ENCODE measurements at places on chromosomes 2 and 18.
A peak's percentile ranks its signal among the peaks of the same experiment; 100 is the strongest.

DNA sequence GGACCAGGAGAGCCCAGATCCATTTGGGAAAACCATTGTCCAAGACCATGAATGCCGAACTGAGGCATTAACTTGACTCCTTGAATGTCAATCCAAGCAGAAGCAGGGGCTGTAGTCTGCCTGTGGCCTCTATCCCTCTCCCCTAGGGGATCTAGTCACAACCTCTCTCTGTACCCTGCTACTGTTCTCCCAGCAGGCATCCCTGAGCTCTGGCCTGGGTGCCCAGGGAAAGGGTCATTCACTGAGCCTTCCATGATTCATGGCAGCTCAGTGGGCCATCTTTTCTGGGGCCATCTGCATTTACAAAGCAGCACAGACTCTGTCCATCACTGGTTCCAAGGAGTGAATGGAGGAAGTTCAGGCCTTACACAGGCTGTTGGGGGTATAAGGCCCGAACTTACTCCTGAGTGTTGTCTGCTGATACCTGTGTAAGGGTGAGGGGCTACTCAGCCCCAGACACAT, 151.8 kb downstream of the ZFP36L2 start:
- no peak for DNase-seq

DNA sequence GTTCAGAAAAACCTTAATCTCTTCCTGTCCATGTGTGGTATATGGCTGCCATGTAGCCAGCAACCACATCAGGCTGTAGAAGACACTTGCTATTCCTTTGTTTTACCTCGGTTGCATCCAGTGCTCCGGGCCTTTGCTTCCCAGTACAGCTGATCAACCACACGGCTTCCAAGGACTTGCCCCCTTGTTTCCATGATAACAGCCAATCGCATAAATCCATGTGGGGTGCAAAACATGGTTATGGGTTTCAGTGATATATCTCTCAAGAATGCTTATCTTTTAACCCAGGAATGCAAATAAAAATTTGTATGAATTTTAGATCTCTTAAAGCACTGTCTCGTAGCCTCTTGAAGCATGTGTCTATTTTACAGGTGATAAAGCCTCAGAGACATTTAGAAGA, 118.3 kb downstream of the MGAT5 start:
- no peak for DNase-seq

- no peak for DNase-seq
These were observed 438 bp downstream of the HSPE1 start for GRCh38 chr2:197500503-197501131.

DNA sequence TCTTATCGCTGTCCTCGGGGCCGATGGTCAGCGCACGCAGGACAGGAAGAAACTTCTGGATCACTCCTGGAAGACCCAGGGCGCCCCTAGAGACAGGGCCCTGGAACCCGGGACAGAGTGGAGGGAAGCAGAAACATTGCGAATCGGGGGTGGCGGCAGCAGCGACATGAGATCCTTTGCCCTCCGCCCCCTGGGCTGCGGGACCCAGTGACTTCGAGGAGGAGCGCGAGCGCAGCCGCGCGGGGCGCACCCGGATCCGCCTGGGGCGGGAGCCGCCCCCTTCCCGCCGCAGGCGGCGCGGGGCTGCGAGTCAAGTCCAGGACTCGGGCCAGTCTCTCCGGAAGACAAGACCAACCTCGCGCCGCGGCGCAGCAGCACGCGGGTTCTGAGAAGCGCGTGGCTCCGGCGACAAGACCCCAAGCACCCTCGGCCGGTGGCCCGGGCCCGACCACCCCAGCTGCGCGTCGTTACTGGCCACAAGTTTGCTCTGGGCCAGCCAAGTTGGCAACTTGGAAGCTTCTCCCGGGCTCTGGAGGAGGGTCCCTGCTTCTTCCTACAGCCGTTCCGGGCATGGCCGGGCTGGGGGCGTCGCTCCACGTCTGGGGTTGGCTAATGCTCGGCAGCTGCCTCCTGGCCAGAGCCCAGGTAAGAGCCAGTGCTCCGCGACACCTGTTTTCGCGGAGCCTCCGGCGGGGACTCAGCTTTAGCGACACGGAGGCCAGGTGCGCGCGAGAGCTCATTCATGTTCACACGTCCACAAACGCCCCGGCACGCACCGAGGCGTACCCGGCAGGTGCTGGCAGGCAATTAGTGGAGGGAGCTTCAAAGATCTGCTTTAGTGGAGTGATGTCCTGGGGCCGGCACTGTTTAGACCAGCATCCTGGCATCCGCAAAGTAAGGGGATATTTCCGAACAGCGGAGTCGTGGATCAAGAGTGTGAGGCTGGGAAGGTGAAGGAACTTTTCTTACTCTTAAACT, at the start of gene PTH2R:
TSS of gene PTH2R (plus strand) at position 319 of the 978 bp plus-strand sequence. CDS start at position 571, 252 bp downstream.
- DNase-seq = no peak

GRCh38 chr2:71694501-71695234, 241.3 kb downstream of the DYSF start:
- no peak for DNase-seq

- no peak for DNase-seq
These were observed 88.1 kb downstream of the MRPS9 start for GRCh38 chr2:105125920-105126319.

- no peak for DNase-seq
These were observed 19.5 kb upstream of the TNS1 start for GRCh38 chr2:218022131-218022850.

DNA sequence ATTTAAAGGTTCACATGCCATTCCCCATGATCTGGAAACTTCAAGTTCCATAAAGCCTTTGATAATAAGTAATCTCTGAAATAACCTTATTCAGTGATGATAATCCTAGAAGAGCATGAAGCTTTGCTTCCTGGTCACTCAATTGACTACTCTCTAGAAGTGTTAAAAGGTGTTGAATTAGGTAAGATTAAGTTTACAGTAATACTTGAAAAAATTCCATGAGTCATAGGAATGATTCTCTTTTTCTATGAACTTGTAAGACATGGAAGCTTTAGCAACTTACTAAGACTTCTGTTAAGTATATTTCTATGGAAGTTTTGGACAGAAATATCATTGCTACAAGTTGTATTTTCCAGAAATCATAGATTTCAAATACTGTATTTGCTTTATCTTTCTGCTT, 100.6 kb downstream of the MYO1B start:
- no peak for DNase-seq

DNA sequence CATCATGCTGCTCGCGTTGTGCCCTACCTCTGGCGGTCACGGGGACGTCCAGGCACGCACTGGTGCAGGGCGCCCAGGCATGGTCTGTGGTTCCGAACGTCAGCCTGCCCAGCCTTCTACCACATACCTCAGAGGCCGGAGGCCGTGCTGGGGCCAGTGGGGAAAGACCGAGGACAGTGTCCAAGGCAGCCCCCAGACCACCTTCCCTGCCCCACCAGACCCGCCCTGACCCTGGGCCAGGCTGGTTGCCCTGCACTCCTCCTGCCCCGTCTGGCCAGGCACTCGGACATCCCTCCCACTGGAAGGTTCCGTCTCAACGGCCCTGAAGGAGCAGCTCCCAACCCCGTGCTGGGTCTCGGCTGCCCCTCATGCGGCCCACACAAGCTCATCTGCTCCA, 32.8 kb downstream of the SLC66A2 start:
- DNase-seq = no peak

- no peak for DNase-seq
These were observed 192.2 kb upstream of the HAAO start for GRCh38 chr2:42984617-42985016.

DNA sequence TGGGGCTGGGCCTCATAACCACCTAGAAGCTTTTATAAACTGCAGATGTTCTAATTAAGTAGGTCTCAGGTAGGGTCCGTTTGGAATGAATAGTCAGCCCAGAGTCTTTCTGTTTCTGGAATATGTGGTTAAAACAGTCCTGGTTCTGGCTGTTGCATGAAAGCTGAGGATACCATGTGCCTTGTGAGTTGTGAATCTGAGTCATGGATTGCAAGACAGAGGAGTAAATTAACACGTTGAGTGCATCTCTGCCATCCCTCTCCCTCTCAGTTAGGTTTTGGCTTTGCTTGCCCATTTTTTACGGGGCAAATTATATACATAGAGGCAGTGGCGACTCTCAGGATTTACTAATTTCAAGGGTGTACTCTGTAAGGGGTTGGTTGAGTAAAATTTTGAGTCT, 59.1 kb downstream of the NCK2 start:
- no peak for DNase-seq

GRCh38 chr18:58476516-58477256, 152.2 kb downstream of the ALPK2 start:
- DNase-seq = no peak

GRCh38 chr2:98445683-98446581, 1.3 kb downstream of the INPP4A start:
- DNase-seq = no peak

GRCh38 chr2:98385050-98385699, 38.9 kb downstream of the CNGA3 start:
- DNase-seq = peak; percentile 37

GRCh38 chr18:54712306-54712705, 116.0 kb upstream of the RAB27B start:
- DNase-seq = no peak

- no peak for DNase-seq
These were observed 368.1 kb upstream of the NETO1 start for GRCh38 chr18:73235921-73236320.

- DNase-seq = no peak
These were observed 117.4 kb upstream of the EPB41L3 start for GRCh38 chr18:5661179-5661578.

- no peak for DNase-seq
These were observed 184.4 kb downstream of the KCNS3 start for GRCh38 chr2:18062892-18063291.

GRCh38 chr18:66495844-66496243, 108.0 kb downstream of the CDH19 start:
- DNase-seq = no peak

DNA sequence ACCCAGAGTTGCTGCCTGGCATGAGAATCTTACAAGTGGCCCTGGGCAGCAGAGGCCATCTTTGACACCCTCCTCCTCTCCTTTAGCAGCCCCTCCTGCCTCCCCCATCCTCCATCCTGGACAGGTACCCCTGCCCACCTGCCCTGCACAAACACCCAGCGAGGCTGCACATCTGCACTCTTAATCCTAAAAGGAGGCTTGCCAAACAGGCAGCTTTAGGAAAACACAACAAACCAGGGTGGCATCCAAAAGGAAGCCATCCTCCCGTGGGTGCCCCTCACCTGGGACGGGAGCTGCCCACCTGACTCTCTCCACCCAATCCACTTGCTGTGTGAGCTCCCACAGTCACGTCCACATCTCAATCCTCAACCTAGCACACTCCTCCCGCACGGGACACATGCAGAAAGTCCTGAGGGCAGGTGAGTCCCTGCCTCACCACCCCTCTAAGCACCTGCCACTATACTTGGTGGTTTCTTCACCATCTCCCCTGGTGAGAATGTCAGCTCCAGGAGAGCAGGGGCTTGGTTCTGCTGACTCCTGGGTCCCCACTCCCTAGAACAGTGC, 5.8 kb downstream of the BIN1 start:
- no peak for DNase-seq

- DNase-seq = no peak
These were observed 2.8 kb downstream of the SPR start for GRCh38 chr2:72889991-72890390.

DNA sequence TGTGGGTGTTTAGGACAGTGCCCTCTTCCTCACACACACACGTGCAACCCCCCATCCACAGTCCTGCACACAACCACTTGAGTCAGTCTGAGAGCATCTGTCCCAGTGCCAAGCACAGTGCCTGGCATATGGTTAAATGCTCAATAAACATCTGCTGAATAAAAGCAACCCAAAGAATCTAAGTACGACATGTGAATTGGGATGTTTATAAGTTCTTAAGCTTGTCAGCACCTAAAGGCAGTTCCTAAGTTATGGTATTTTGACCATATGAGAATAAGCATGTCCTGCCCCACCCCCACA, 37.8 kb downstream of the CAPN13 start:
- DNase-seq = no peak

DNA sequence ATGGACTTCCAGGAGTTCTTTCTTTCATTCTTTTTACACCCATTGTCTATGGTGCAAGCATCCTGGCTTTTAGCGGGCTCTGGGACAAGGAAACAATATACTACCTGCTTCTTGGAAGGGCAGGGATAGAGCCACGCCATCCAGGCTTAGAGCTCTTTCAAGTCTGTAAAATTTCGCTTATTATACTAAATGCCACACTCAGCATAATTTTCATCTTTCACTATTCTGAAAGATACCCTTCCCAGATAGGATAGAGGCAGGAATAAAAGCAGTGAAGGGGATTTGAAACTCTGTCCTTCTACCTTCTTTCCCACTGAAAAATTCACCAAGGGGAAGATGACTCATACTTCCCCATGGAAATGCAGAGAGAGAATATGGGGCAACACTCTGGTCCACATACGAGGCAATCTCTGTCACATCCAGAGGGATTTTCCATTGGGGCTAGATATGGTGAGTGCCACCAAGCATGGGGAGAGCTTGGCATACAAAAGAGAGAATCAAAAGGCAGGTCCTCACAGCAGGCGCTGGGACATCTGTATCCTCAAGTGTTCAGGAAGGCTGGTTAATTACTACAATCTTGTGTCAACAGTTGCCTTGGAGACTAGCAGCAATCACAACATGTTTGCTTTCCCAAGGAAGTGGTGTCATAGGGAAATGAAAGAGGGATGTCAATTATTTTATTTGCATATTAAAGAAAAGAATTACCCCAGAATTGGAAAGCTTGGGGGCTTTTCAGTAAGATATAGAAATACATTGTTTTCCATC, 127.6 kb downstream of the TDRD15 start:
- no peak for DNase-seq

- no peak for DNase-seq
These were observed 30.7 kb downstream of the IGFBP5 start for GRCh38 chr2:216664593-216665034.

DNA sequence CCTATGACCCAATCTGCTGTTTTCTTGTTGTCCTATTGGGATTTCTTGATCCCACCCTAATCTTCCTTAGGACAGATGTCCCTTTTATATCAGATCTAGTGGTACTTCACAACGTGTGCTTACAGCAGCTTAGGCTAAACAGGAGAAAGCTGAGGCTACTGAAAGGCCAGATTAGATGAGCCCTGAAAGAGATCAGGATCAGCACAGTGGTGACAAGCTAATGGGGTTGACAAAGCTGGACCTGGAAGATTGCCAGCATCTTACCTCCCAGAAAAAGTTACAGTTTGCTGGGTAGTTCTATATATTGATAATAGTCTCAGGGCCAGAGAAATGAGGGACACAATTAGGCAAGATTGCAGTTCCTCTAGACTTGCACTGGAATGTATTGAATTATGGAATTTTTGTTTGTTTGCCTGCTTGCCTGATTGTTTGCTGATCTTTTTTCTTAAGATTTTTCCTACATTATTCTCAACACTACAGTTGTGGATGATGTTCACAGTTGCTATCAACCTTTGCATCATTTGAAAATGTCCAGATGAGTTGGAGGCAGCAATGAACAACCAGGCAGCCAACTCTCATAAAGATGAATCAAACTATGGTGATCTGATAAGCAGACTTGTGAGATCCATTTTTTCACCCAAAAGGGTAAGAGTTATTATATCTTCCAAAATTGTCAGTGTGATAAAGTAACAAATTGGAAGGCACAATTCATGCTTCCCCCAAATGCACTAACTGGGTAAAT, 49.1 kb upstream of the PIK3C3 start:
- DNase-seq = no peak

GRCh38 chr2:12416600-12416999, 300.1 kb upstream of the TRIB2 start:
- peak; percentile 19 for DNase-seq

GRCh38 chr2:216119986-216120385, 10.8 kb downstream of the XRCC5 start:
- no peak for DNase-seq

All from stimulated activated CD8-positive, alpha-beta memory T cell treated with anti-CD3 and anti-CD28 coated beads, Interleukin-4, amount 100 ng/mL, for 1 hour (primary cell).